Left renal cortex interstitium (tissue), 4 donors: ENCODE measurements at places on chromosomes 12 and 14. TPM values are rescaled to one million over a fixed set of nuclear protein-coding genes. Genes with fewer than 3 reads are reported as not detected.

The PPTC7 gene
- 22.0 TPM for polyA plus RNA-seq

The FAM181A gene
- polyA plus RNA-seq = 0.09 TPM

The NGB gene
- polyA plus RNA-seq = not detected

The ADCY4 gene
- polyA plus RNA-seq = 15.8 TPM
